ENCODE measurements at places on chromosomes 3 and 15. TPM values are rescaled to one million over a fixed set of nuclear protein-coding genes. Genes with fewer than 3 reads are reported as not detected.

PRR23B gene
- total RNA-seq, result not detected

PIK3R4 gene
- 30.2 TPM for total RNA-seq

CCR3 gene
- 0.49 TPM for total RNA-seq

- DNase-seq, result no peak
These were observed 27.1 kb downstream of the SLC12A1 start for GRCh38 chr15:48233246-48233645.

DNA sequence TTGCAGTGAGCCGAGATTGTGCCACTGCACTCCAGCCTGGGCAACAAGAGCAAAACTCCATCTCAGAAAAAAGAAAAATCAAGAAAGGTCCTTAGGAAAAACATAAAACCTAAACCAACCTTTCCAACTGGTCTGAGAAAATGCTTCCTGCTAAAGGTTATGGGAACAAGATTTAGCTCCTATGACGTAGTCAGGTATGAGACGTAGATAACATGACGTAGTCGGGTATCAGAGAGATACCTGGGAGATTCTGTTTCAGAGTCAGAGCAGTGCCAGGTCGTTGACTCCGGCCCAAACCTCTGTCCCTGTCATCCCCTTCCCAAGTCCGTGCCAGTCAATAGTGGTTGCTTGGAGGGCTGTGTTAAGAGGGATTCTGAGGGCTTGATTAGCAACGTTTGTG is 39.9 kb downstream of the LMCD1 start:
- no peak for DNase-seq

DNA sequence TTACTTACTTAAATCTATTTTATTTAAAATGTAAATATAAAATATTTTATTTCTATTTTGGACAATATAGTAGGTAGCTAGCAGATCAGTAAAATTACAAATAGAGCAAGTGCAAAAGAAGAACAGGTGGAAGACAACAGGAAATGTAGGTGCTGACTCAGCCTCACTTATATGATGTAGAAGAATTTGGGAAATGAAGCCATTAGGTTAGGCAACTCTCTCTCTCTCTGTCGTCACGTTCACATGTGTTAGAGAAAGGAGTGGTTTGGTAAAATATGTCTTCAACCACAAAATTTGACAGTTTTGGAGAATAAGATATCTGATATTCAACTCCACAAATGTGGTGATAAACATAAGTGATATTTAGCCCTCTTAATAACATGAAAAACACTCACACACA is 532.5 kb upstream of the KCNMB2 start:
- no peak for DNase-seq

DNA sequence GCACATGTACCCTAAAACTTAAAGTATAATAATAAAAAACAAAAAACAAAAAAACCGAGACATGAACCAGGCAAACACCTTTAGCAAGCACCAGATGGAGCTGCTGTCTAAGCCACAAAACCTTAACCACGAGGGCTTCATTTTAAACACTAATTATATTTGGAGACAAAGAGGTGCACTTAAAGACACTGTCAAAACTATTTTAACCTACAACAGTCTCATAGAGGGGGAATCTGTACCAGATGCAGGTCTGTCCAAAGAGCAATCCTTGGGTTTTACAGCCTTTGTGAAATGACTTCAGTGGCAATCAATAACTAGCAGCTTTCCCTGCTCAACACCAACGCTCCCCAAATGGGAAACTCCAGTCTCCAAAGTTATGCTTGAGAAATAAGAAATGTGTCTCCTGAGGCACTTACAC is 115.7 kb upstream of the TSPAN3 start:
- DNase-seq, result no peak

DNA sequence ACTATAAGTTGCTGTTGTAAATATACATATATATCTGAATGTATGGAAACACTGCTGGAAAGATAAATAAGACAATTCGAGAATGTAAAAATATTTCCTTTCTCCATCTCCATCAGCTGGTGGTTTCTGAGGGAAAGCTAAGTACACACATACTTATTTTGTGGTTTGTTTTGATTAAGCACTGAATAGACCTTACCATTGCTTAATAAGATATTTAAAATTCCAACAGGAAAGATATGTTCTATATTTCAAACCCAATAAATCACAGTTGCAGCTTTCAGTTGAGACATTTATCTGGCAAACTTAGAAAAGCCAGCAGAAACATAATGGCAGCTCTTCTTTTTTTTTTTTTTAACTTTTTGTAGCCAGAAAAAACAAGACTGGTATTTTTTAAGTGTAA is 160.4 kb downstream of the VGLL3 start:
- no peak for DNase-seq

GRCh38 chr15:64452988-64453688 is 7.2 kb upstream of the ZNF609 start:
- no peak for DNase-seq

GRCh38 chr3:111732252-111732879 is 126.7 kb upstream of the PHLDB2 start:
- DNase-seq, result no peak

Measured in skin of body (tissue), 3 donors.